ENCODE measurements at places on chromosomes 3 and 15.

DNA sequence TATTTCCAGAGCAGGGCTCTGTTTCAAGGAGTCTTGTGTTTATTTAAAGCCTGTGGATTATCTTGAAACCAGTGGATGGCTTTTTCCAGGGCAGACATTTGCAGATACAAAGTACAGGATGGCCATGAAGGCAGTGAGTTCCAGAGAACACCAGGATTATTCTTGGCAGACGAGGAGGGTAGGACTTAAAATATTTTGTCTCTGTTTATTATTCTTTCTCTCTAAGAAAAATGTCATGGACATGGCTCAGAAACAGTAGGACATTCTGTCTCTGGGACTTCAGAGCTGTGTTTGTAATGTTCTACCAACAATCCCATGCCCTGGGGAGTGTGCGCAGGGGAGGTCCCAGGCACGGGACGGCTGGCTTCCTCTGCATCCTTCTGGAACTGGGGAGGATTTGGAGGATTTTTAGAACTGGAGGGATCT, 125.9 kb downstream of the ATP10A start:
- no peak for DNase-seq

GRCh38 chr3:144586382-144586781, 614.8 kb downstream of the DIPK2A start:
- peak; percentile 67 for DNase-seq

- DNase-seq, result no peak
Observed at GRCh38 chr15:93826790-93827189, 404.6 kb upstream of the MCTP2 start.

DNA sequence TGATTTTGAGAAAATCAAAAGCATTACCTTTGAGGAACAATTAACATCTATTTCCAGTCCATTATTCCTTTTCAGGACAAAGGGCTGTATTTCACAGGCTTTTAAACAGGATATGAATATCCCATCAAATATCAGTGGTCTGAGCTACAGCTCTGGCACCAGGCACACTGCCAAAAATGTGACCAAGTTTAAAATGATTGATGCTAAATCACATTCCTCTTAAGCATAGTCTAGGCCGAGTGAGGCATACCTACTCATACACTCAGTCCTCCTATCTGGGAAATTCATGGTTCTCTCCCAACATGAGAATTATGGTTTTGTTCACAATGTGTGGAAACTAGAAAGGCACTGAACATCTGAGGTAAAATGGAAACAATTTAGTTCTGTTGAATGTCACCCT, 683.5 kb downstream of the TUSC7 start:
- no peak for DNase-seq

DNA sequence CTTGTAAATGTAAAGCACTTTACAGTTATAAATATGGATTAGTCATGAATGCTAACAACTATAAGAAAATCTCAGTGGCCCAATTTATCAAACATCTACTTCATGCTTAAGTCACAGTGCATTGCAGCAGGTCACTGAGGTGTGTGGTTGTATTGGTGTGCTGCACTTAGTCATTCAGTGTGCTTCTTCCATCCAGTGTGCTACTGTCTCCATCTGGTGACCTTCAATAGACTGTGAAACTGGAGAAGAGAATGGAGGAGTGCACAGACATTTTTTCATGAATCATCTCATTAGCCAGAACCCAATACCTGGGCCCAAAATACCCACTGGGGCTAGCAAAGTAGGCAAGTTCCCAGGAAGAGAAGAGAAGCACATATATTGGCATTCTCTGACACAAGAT, 199.6 kb downstream of the SHOX2 start:
- peak; percentile 21 for DNase-seq

GRCh38 chr15:101476756-101477155, 12.8 kb downstream of the PCSK6 start:
- DNase-seq, result no peak

GRCh38 chr15:58015565-58015964, 49.9 kb downstream of the ALDH1A2 start:
- DNase-seq, result no peak

DNA sequence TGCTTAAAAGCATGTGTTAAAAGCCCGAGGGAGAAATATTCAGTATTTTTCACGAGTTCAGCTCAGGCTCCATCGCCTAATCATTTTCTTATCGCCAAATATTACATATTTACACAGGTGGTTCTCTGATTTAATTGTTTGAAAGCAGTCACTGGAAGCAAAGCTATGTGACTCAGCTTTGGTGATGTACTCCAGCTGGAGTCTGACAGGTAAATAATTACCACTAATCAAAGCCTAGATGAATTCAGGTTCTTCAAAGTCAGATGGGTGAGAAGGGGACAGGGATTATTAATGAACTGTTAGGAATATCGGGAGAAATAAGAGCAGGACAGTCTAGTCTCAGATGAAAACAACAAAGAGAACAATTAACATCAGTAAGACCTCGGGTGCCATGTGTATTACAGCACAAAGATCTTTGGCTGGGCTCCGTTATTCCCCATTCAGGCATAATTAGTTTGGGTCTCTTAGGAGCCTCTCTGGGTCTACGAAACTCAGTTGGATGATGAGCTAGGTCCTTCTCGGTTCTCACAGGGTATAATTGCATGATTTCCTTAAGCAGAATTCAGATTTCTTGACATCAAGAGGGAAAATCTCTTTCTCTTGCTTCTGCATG, 331.7 kb upstream of the ADAMTS9 start:
- DNase-seq, result no peak

GRCh38 chr15:65094294-65094995, 17.9 kb downstream of the KBTBD13 start:
- DNase-seq, result no peak

DNA sequence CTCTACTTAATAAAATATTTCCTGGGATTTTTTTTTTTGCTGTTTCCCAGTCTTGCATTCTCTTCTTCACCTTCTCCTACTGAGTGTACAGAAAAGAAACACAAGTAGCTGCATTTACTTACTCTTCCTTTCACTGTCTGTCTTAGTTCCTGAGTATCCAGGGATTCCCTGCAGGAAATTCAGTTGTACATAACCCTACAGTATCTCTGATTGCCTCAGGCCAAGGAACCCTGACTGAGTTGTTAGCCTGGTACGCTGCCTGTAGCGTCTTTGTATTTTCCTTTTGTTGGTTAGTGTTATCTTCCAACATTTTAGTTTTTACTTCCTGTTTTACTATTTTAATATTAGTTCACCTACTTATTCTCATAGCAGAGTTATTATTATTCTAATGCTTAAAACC, 142.5 kb upstream of the ROBO1 start:
- DNase-seq, result no peak

GRCh38 chr15:56052395-56053045, 59.1 kb upstream of the NEDD4 start:
- no peak for DNase-seq
